ENCODE measurements at places on chromosomes 13 and 19. TPM values are rescaled to one million over a fixed set of nuclear protein-coding genes. Genes with fewer than 3 reads are reported as not detected.

DNA sequence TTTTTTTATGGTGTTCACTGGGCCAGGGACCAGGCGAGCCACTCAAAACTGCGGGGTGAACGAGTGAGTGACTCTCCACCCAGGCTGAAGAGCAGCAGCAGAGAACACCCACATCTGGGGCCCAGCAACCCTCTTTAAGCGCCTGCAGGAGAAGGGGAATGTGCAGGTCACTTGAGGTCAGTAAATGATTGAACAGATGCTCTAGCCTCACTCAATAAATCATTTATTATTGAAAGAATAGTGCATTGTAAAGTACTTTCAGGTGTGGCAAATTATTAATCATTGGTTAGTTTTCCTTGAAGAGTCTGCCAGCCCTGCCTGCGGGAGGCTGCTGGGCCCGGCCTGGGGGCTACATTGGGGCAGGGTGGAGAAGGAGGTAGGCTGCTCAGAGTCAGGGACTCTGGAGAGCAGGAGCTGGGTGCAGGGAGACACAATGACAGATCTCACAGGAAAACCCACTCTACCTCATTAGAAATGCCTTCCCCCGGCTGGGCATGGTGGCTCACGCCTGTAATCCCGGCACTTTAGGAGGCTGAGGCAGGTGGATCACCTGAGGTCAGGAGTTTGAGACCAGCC, 42.5 kb downstream of the ABCC4 start:
- DNase-seq, result no peak

DNA sequence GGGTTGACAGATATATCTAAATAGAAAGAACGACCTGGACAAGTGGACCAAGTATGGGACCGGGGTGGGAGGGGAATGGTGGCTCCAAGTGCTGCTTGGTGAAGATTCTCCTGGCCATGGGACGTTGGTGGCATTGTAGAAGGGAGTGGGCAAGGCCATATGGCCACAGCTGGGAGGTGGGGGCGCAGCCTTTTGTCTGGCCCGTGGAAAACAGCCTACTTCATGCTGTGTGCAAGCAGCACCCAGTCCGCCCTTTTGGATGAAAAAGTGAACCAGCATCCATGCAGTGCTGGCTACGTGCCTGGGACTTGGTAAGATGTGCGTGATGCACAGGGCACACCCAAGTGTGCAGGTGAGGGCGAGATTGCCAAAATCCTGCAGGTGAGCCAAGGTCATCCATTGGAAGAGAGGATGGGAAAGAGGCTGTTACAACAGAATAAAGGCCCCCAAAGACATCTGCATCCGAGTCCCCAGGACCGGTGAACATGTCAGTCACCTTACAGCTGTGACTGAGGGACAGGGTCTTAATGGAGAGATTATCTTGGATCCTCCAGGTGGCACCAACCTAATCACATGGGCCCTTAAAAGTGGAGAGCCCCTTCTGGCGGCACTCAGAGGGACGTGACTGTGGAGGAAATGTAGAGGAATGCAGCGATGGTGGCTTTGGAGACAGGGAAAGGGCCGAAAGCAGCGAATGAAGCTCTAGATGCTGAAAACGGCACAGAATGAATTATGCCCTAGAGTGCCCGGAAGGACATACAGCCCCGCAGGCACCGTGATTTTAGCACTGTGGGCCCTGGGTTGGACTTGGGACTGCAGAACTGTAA, 40.8 kb downstream of the TEX29 start:
- no peak for DNase-seq

GRCh38 chr13:50509771-50510441, 333.6 kb downstream of the DLEU7 start:
- no peak for DNase-seq

GRCh38 chr19:5645409-5645808, 22.5 kb downstream of the SAFB start:
- DNase-seq, result no peak

DNA sequence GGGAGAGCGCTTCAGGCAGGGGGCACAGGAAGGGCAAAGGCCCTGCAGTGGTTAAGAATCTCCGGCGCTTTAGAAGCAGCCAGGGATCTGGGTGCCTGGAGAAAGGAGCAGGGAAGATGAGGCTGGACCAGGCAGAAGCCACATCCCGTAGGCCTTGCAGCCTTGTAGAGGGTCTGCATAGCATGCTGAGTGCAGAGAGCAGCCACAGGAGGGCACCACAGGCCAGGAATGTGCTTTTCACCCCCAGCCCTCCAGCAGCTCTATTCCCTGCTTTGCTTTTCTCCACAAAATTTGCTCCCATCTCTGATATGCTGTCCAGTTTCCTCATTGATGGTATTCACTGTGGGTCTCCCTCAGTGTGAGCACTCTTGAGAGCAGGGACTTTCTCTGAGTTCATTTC, 5.7 kb downstream of the WDR62 start:
- no peak for DNase-seq

DNA sequence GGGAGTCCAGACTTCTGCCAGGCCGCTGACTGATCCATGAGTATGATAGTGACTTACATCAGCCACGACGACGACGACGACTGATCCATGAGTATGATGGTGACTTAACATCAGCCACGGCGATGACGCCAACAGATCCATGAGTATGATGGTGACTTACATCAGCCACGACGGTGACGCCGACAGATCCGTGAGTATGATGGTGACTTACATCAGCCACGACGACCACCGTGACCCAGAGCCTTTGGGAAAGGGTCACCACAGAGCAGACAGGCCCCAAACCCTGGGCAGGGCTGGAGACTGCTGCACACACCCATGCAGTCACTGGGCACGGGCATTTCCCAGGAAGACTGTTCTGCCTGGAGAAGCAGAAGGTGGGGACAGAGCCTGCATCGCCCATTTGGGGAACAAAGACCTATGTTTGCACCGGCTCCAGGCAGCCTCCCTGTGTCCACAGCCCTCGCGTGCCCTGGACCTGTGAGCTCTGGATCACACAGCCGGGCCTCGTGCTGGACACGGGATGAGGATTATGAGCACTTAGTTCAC, 130.9 kb upstream of the SPACA7 start:
- DNase-seq, result no peak

DNA sequence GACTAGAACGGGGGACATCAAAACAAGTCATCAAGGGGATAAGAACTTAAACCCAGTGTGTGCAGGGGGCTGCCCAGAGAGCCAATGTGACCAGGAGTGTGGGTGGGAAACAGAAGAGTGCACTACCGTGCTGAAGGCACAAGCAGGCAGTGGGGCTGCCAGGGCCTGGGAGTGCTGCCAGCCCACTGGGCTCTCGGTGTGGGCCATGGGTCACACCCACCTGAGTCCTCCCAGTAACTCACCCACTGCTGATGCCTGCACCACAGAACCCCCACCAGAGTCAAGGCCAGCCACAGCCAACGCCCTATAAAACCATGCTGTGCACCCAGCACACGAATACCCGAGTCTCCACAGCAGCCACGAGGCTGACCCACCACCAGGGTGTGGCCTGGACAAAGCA, 8.5 kb downstream of the MED26 start:
- no peak for DNase-seq

DNA sequence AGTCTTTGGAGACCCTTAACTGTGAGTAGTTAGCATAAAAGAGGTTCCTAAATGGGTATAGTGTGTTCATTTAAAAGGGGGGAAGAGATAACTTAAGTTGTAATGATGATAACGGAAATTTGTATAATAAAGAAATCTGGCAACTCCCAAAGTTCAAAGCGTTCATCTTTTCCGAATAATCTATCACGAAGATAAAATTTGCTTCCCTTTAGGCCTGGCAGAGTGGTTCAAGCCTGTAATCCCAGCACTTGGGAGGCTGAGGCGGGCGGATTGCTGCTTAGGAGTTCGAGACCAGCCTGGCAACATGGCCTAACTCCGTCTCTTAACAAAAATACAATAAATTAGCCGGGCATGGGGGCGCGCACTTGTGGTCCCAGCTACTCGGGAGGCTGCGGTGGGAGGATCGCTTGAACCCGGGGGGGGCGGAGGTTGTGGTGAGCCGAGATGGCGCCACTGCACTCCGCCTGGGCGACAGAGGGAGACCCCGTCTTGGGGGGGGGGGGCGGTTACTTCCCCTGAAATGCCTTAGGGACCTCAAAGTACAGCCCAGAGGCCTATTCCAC, 934 bp downstream of the N4BP2L2 start:
- no peak for DNase-seq

DNA sequence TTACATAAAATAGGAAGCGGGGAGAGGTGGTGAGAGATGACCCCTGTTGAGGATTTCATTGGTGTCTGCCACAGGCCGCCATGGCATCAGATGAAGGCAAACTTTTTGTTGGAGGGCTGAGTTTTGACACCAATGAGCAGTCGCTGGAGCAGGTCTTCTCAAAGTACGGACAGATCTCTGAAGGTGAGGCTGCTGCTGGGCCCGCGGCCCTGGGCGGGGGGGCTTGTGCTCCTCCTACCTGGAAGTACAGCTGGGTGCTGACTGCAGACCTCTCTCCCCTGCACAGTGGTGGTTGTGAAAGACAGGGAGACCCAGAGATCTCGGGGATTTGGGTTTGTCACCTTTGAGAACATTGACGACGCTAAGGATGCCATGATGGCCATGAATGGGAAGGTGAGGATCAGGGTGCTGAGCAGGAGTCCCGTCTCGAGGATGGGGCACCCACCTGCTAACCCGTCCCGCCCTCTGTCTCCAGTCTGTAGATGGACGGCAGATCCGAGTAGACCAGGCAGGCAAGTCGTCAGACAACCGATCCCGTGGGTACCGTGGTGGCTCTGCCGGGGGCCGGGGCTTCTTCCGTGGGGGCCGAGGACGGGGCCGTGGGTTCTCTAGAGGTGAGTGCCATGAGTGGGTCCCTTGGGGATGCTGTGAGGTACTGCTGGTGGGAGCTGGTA, 1.9 kb downstream of the CIRBP start:
- no peak for DNase-seq

DNA sequence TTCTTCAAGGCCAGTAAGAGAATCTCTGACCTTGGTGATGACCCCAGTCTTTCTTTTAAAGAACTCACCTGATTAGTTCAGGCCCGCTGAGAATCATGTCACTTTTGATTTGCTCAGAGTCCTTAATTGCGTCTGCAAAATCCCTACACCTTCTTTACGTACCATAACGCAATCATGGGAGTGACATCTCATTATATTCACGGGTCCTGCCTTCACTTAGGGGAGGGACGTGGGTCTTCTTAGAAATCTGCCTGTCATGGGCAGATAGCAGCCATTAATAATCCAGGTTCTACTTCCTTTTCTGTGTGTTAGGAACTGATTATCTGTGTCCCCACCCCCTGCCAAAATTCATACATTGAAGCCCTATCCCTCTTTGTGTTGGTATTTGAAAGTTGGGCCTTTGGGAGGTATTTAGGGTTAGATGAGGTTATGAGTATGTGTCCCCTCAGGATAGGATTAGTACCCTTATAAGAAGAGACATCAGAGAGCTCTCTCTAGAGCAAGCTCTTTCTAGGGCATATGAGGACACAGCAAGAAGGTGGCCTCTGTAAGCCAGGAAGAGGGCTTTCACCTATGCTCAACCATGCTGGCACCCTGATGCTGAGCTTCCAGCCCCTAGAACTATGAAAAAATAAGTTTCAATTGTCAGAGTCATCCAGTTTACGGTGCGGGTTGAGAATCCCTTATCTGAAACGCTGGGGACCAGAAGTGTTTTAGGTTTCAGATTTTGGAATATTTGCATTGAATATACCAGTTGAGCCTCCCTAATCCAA, 9.9 kb downstream of the TPP2 start:
- DNase-seq, result no peak

DNA sequence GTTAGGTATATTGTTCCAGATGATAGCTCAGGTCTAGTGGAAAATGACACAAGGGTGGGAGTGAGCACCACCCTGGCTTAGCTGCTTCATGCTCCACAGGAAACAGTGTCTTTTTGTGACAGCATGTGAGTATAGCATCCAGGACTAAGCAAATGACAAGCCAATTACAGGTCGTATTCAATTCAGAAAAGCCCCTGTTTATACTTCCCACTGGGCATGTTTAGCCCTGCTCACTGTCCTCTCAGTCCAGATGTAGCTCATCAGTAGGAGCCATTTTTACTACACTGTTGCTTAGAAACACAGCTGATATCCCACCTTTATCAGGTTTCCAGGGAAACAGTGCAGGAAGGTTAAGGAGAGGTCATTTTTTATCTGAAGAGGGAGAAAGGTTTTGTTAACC, 8.0 kb downstream of the ABHD13 start:
- no peak for DNase-seq

DNA sequence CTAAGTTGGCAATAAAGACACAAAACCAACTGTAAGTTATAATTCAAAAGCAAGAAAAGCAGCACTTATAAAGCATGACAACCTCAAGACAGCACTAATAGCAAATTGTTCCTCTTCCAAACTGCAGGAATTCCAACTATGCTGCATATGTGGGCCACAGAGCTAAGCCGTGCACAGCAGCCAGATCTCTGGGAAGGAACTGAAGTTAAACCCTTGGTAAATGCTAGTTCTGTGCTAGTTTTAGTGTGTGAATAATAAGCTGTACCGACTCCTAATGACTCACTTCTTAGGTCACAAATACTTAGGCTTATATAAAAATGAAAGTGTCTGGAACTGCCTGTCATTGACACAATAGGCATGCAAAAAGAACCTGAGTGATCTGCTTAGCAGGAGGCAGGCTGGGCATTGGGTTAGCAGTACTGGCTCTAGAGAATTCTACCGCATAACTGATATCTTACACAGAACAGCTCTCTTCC, 21.2 kb upstream of the GTF3A start:
- DNase-seq, result no peak

DNA sequence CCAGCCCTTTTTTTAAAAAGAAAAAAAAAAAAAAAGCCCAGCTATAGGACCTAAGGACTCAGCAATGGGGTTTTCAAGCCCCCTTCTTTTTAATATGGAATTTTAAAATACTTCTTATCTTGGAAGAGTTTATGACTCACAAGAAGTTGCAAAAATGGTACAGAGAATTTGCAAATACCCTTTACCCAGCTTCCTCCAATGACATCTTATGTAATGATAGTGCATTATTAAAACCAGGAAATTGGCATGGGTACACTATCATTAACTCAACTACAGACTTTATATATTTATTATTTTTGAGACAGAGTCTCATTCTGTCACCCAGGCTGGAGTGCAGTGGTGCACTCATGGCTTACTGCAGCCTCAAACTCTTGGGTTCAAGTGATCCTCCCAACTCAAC, 16.1 kb downstream of the TMEM38A start:
- DNase-seq, result no peak

GRCh38 chr13:107251341-107251740, 683.4 kb upstream of the ARGLU1 start:
- DNase-seq, result no peak

GRCh38 chr13:35530581-35530980, 54.1 kb upstream of the MAB21L1 start:
- no peak for DNase-seq

KLF5 gene
- polyA plus RNA-seq, result 57.7 TPM

PGLYRP1 gene
- 0.44 TPM for polyA plus RNA-seq

TEX101 gene
- polyA plus RNA-seq, result not detected

FUT1 gene
- 0.67 TPM for polyA plus RNA-seq

MAB21L1 gene
- polyA plus RNA-seq, result 0.33 TPM

KIR2DL3 gene
- polyA plus RNA-seq, result not detected

UGGT2 gene
- 39.2 TPM for polyA plus RNA-seq

ADM5 gene
- polyA plus RNA-seq, result 0.74 TPM

Measured in left renal pelvis (tissue), 4 donors.